ENCODE measurements at places on chromosomes 13 and 19.
A peak's percentile ranks its signal among the peaks of the same experiment; 100 is the strongest.

- DNase-seq, result no peak
Observed at GRCh38 chr13:29887686-29888085, 37.3 kb upstream of the UBL3 start.

DNA sequence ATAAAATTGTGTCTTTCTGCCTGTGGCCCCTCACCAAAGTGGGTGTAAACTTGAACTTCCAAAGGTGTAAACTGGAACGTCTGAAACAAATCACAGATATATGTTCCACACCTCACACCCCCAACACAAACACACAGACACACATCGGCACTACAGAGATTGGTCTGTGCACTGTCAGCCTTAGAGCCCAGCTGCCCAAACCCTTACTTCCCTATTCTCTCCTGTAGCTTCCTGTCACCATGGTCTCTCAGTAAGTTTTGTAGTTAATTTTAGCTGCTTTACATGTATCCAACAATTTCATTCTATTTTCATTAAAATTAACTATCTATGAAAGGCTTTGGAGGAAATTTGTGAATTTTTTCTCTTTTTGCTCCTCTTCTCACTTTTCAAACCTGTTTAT is 5.4 kb downstream of the TM9SF2 start:
- peak; percentile 37 for DNase-seq

GRCh38 chr13:71632721-71633120 is 234.3 kb downstream of the DACH1 start:
- no peak for DNase-seq

GRCh38 chr19:351976-352625 is 7.5 kb upstream of the MIER2 start:
- DNase-seq, result no peak

DNA sequence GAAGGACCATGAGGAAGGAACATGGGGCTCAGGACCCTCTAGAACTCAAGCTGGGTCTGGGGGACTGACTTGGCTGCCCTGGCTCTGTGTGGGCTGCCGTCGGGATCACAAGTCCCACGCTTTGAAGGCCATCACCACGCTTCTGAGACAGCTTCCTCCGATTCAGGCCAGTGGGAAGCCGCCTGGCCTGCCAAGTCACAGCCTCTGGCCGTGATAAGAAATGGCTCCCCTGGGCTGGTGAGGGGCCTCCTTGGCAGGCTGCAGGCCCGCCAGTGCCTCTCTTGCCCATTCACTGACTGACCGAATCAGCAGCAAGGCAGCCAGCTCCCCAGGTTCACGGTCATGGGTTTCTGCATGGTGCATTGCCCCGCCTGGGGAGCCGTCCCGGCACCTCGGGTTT is 48.8 kb downstream of the COMP start:
- no peak for DNase-seq

DNA sequence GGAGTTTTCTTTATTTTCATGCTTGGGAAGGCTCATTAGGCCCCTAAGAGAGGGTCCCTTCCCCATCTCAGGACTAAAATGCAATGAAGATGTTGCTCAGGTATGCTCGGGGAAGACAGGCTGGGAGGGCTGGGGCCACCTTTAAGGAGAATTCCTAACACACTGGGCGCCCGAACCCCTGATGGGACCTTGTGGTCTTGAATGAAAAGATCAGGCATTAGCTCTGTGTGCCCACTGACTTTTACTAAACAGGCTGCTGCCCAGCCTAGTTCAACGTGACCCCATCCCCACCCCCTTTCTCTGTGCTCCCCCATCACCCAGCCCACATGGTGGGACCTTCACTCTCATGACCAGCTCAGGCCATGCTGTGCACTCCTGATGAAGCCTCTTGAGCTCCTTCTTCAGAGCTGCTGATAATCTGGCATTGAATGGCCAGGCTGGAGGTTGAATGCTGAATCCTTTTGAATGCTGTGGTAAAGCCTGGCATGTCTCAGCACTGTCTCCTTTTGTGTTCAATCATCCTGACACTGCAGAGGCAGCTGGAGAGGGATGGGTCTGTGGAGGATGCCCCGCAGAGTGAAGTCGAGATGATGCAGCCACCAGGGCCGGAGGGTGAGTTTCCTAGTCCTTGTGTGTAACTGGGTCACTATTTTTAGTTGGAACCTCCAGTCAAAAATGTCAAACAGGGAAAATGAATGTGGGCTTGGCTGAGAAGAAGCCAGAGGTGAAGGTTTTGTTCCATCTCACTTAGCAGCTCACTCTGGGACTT is 209.1 kb downstream of the UQCRFS1 start:
- DNase-seq, result no peak

- no peak for DNase-seq
Observed at GRCh38 chr13:101398920-101399319, 17.4 kb downstream of the NALCN start.

DNA sequence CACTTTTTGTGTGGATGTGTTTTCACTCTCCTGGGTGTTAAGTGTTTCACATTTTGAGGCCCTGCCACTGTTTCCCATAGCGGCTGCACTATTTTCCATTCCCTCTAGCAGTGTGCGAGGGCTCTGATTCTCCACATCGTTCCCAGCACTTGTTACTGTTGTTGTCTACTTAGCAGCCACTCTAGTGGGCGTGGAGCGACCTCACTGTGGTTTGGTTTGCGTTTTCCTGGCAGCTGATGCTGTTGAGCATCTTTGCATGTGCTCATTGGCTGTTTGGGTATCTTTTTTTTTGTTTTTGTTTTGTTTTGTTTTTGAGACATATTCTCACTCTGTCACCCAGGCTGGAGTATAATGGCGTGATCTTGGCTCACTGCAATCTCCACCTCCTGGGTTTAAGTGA is 14.4 kb downstream of the NAXD start:
- DNase-seq, result no peak

- DNase-seq, result no peak
Observed at GRCh38 chr13:20206065-20206697, 13.4 kb upstream of the GJB2 start.

DNA sequence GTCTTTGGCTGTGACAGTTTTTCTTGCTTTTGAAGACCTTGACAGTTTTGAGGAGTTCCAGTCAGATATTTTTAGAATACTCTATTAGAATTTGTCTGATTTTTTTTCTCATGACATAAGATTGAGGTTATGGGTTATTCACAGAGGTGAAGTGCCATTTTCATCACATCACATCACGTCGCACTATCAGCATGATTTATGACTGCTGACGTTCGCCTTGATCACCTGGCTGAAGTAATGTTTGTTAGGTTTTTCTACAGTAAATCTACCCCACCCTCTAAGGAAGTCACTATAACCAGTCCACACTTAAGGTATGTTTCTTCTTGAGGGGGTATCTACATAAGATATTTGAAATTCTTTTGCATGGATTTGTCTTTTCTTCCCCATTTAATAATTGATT is 169.7 kb downstream of the NDFIP2 start:
- DNase-seq, result no peak

DNA sequence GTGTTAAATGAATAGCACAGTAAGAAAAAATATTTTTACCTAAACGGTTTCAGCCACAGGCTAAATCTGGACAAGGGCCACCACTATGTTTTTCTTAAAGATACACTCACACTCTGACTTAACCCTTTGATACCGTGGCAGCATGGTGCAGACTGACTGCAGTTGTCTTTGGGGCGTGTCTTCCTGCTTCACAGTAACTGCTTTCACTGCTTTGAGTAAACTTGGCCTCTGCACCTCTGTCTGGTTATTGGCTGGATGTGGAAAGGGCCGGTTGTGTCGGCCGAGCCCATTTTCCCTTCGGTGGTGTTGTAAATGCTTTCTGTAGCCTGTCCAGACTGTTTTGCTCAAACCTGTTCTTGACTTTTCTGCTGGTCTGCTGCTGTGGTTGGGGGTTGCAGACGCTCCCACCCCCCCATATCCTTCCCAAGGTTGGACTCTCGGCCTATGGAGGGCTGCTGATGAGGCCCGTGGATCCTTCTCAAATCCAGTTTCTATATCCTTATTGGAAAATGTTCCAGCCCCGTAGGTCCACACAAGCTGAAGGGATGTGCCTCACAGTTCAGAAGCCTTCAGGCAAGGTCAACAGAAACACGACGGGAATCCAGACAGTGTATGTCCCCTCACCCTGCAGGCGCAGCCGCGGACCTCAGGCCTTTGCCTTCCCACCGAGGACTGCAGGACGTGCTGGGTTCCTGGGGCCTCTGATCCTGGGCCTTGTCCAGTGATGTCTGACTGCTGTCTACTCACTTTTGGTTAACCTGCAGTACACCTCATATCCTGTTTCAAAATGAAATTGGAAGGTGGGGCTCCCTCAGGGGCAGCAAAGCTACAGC is 90.2 kb upstream of the RNF113B start:
- no peak for DNase-seq

DNA sequence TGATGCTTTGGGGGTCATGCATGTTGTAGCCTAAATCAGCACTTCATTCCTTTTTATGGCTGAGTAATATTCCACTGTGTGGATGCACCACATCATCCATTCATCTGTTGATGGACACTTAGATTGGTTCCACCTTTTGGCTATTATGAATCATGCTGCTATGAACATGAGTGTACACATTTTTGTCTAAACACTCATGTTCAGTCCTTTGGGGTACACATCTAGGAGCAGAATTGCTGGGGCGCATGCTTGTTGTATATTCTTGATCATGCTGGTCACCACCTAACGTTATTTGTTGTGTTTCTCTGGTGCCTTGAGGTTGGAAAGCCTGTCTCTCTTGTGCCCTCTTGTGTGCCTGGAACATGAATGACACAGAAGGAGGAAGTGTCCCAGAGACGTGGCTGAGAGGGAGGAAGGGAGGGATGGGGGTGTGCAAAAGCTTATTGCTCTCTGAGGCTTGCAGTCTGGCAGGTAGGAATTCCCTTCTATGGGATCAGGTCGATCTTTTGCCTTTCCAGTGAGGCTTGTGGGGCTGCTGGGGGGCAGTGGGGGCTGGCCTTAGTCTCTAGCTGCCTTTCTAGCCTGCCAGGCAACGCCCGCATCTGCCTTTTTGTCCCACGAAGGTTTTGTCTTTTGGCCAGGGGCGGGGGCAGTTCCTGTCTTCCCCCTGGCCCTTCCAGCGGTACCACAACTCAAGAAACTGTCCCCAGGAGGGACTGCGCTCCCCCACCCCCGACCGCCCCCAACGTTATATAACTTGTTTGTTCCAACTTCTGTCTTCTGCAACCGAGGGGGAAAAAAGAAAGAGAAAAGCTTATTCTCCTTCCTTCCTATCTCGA is 7.6 kb downstream of the KLHL26 start:
- DNase-seq, result peak; percentile 36

- DNase-seq, result no peak
Observed at GRCh38 chr19:58556622-58557220, 1.7 kb downstream of the UBE2M start.

GRCh38 chr19:34220472-34221063 is 33.8 kb upstream of the GARRE1 start:
- DNase-seq, result no peak

GRCh38 chr19:10126213-10126639 is 6.5 kb upstream of the EIF3G start:
- DNase-seq, result peak; percentile 22

DNA sequence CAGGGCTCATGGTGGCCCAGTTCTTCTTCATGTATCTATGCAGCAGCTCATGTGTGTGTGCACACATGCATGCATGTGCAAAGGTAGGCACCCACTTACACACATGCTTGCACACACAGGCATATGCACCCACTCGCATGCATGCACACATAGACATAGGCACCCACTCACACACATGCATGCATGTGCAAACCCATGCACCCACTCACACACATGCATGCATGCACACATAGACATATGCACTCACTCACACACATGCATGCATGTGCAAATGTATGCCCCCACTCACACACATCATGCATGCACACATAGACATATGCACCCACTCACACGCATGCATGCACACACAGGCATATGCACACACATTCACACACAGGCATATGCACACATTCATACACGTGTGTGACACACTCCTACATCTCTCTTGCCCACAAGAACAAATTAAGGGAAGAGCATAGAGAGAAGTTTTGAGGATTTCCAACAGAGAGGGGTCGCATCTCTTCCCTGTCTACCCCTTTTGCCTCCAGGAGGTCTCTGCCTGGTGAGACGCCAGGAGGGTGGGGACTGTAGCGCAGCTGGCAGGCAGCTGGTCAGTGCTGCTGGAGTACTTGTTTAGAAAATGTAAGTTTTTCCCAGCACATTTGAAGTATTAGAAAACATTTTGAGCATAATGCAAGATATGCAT is 63.9 kb upstream of the ARHGEF7 start:
- no peak for DNase-seq

DNA sequence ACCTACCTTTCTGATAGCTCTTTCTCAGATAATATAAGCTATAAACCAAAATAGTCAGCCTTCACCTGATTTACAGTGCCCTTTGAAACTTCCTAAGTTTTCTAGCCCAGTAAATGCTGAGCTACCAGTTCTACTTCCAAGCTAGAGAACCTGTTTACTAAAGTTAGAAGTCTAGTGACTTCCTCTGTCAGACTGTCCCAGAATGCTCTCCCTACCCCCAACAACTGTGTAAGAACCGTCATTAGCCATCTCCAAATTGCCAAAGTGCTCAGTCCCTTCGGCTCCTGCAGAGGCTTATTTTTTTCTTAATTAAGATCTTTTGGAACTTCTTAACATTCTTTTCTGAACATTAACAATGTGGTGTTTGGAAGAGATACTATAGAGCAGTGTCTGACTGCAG is 3.2 kb upstream of the ABCC4 start:
- no peak for DNase-seq

GRCh38 chr13:98176777-98177608 is at the start of gene RNF113B:
RNF113B (minus strand) TSS chr13:98177269; CDS start chr13:98177236, 33 bp downstream.
- DNase-seq, result no peak

DNA sequence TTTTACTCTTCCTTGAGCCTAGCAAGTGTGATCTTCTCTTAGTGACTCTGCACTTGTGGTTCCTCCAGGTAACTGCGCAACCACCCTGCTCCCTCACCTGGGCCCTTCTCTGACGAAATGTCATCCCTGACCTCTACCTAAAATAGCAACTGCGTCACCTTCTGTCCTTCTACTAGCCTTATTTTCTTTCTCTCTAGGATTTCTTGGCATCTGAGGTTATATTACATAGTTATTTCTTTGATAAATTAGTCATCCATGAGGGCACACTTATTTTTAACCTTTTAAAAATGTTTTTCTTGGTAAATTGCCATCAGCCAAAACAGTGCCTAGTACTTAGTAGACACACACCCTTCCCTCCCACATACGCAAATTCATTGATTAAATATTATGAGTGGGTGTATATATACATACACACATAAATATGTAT is 355.5 kb downstream of the ENOX1 start:
- DNase-seq, result no peak

DNA sequence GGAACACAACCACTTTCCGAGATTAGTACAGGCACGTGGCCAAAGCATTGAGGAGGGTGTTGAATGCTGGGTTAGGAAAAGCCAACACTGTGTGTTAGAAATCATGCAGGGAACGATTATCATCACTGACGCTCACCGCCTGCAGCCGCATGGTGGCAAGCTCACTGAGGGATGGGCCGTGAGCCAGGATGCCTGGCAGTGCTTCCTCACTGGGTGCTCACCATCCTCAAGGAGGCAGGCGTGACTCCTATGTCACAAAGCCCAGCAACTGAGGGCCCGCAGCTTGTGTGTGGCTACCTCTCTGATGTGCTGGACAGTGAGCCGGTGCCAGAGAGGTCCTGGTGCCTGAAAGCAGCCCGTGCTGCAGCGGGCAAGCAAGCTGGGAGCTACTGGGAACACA is 30.4 kb upstream of the TIMM44 start:
- DNase-seq, result no peak

GRCh38 chr13:33206425-33206824 is 79.1 kb downstream of the STARD13 start:
- DNase-seq, result no peak

GRCh38 chr19:11361037-11361770 is 6.0 kb downstream of the PLPPR2 start:
- no peak for DNase-seq

GRCh38 chr13:27201661-27202060 is 30.1 kb upstream of the USP12 start:
- DNase-seq, result no peak

Data from KG1 (cell line).